Activated CD4-positive, CD25-positive, alpha-beta regulatory T cell (primary cell): ENCODE measurements at places on chromosomes 5 and 9.

GRCh38 chr9:131253891-131254491, 22.3 kb downstream of the FAM78A start:
- DNase-seq: no peak

DNA sequence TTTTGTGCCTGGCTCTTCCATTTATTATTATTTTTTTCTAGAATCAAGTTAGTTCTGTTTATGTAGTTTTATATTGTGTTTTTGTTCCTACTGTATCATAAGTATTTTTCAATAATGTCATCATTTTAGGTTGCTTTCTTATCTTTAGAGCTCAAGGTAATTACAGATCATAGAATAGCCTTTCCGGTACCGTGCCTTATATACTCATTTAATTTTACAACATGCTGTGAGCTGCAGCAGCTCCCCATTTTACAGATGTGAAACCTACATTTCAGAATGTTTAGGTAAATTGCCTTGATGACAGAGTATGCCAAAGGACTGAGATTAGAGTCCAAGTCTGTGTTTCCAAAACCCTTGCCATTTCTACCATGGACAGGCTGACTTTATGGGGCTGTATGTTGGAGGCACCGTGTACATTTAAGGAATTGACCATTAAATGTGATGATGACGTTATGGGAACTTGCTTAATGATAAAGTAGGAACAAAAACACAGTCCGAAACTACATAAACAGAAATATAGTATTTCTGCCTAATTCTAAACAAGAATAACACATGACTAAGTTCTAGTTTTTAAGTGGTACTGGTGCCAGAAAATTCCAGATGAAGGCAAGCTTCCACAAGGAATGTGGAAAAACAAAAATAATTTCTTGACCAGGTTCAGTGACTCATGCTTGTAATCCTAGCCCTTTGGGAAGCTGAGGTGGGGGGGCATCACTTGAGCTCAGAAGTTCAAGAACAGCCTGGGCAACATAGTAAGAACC, 97.7 kb downstream of the IQGAP2 start:
- DNase-seq: no peak

GRCh38 chr9:128825923-128826700, 3.5 kb downstream of the SPOUT1 start:
- no peak for DNase-seq

GRCh38 chr5:43348861-43349363, 35.7 kb upstream of the HMGCS1 start:
- DNase-seq: no peak

- DNase-seq: no peak
Observed at GRCh38 chr5:129379406-129379805, 80.7 kb upstream of the ADAMTS19 start.

DNA sequence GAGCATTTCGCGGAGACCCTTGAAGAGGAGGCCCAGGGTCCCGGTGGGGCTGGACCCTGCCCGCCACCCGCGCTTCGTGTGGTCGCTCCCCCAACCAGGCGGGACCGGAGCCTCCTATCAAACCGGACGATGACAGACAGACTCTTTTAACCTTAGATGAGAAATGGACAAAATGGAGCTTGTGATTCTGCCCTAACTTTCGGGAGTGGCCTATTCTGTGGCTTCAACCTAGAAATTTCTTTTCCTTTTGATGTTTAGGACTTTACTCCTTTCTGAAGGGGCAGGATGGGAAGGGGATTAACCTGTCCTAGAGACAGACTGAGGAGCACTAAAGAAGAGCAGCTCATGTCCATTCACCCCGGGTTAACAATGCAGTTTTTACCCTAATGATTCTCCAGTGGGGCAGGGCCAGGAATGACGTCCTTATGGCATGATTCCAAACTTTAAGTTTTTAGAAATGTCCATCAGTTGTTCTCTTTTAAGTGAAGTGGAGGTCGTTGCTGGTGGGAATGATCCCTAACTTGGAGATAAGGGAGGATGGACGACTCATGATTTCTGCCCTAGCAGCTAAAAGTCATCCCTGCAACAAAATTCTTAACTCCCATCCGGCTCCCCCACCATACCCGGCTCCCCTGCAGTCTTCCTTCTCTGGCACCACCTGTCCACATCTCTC, 1.0 kb downstream of the NIPSNAP3A start:
- DNase-seq: no peak

DNA sequence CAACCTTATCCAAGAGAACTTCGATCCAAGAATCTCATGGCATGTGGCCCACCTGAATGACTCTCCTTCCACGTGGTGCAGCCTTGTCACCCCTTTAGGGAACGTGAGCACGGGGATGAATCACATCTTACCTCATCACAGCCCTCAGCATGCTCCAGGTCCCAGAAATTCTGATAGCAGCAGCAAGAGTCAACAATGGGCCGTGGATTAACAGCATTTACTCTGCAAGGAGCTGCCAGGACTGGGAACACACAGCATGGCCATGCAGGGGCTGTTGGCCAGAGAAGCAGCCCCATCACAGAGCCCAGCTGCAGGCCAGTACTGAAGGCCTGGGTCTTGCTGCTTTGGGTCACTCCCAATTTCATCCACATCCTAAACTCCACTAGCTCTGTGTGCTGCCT, 150.4 kb downstream of the C5orf15 start:
- no peak for DNase-seq

DNA sequence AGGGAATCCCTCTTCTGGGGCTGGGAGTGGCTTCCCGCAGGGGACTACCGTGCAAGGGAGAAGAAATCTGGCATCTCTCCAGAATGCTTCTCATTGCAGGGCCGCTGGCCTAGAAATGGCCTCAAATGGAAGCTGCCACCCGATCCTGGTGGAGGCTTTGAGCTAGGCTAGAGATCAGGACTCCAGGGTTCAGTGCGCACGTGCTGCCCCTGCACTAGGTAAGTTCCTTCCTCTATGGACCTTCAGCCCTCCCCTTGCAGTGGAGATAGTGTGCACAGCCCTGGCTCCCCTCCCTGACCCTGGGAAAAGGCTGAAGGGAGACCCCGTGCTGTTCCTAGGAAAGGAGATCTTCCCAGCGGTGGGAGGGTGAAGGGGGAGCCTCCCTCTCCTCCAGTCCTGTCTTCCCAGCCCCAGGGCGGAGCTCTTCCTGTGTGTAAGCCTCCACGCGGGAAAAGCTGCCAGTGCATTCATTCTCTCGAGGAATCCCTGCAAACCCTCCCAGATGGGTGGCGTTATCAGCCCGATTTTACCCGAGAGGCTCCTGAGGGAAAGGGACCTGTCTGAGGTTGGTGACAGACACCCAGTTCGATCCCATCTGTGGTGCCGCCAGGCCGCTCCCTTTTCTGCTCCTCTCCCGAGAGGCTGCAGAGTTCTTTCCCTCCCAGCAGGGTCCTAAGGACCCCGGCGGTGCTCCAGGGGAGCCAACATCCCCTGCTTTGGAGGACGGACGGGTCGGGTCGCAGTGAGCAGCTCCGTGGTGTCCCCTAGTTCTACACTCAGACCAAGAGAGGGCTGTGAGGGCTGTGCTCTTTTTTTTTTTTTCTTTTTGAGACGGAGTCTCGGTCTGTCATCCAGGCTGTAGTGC, 1.4 kb upstream of the CERCAM start:
- DNase-seq: no peak

GRCh38 chr5:124596595-124597421, 149.6 kb downstream of the ZNF608 start:
- DNase-seq: no peak

DNA sequence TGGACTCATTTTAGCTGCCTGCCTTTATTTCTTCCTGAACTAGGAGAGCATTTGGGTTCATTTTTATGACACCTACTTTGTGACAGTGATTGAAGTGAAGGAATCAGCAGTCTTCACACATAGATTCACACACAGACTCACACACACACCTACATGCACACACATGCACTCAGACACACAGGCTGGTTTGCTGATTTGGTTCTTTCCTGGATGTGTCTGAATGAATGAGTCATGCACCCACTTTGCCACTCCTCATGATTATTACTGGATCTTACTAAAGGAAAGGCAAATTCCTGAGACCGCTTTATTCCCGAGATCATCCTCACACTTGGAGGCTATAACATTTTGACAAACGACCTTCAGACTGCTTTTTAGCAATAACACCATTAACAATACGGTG, 529.5 kb downstream of the AGTPBP1 start:
- DNase-seq: no peak

DNA sequence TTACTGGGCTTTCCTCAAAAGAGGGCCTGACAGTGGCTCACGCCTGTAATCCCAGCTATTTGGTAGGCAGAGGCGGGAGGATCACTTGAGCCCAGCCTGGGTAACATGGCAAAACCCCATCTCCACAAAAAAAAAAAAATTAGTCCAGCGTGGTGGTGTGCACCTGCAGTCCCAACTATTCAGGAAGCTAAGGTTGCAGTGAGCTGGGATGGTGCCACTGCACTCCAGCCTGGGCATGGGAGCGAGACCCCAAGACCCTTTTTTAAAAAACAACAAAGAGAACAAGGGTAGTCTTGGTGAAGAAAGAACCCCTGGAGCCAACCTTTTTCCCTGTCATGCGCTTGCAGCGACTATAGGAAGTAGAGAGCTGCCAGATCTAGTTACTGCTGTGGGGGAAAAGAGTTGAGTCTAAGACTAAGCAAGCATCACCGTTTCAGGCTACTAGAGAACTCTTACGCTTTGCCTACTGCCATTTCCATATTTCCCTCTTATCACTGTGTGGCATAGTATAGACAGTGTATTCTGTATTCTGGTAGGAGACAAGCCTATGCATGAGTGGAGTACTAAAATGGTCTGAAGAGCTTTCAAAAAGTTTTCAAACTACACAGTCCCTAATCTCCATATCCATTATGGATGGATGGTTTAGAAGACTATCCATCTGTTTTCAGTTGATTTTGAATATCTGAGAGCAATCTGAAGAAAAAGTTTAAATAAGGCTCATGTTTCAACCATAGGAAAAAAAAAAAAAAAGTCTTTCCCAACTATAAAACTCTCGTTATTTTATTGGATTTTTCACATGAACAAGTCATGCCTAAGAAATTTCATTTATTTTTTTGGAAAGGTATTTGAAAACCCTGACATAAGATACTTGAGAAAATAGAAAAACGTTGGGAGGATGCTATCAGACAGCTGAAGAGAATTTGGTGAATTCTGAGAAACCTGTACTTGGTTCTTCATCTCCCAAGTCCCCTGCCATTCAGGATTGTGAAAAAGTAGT, 2.6 kb downstream of the C9orf40 start:
- DNase-seq: no peak

DNA sequence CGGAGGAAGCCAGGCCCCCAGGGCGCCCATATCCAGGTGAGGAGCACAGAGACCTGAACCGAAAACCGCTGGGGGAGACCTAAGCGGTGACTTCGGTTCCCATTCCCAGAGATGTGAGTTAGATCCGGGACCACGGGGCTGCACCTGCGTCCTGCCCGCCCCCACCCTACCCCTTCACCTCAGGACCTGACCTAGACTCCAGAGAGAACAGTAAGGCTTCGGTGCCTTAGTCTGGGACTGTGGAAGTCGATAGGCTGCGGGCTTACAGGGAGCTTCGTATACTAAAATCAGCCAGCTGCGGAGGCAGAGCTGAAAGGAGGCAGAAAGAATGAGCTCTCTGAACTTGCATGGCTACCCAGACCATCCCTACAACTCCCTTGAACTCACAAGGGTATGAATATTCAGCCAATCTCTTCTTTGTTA, 518 bp upstream of the FAM13B start:
- no peak for DNase-seq

GRCh38 chr9:133167769-133168168, 4.1 kb upstream of the GBGT1 start:
- no peak for DNase-seq

DNA sequence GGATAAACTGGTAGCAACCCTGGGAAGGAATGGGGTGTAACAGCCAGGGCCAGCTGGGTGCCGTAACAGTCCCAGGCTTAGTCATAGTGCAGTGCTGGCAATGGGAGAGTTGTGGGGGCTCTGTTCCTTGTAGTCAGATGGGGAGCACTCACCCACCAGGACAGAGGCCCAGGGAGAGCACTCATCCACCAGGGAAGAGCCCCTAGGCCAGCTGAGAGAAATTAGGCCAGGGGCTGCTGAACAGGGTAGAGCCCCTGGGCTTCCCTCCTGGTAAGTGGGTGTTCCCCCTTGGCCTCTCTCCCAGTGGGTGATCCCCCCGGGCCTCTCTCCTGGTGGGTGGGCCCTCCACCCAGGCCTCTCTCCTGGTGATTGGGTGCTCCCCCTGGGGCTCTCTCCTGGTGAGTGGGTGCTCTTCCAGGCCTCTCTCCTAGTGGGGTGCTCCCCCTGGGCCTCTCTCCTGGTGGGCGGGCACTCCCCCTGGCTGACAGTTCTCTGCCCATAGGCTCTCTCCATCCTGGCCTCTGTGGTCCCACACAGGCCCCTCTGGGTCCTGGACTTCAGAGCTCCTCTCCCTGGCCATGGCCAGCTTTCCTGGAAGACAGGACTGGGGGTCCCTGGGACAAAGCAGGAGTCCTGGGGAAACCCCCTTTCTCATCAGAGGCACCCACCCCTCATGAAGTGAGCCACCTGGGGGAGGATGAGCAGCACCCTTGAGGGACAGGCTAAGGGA, 13.4 kb downstream of the FGD3 start:
- no peak for DNase-seq

DNA sequence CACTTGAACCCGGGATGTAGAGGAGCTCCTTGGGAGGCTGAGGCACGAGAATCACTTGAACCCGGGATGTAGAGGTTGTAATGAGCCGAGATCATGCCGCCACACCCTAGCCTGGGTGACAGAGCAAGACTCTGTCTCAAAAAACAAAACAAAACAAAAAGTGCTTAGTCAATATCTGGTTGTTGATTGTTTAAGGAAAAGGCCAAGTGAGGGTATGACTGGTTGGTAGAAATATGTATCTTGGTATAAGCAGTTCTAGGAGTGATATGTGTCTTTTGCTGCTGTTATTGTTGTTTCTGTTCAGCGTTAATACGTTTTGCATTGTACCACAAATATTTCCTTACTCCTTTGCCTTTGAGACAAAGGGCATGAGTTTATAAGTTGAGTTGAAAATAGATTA, 210.7 kb upstream of the DMRT1 start:
- no peak for DNase-seq

GRCh38 chr9:109855540-109855939, 75.5 kb downstream of the PALM2AKAP2 start:
- no peak for DNase-seq

DNA sequence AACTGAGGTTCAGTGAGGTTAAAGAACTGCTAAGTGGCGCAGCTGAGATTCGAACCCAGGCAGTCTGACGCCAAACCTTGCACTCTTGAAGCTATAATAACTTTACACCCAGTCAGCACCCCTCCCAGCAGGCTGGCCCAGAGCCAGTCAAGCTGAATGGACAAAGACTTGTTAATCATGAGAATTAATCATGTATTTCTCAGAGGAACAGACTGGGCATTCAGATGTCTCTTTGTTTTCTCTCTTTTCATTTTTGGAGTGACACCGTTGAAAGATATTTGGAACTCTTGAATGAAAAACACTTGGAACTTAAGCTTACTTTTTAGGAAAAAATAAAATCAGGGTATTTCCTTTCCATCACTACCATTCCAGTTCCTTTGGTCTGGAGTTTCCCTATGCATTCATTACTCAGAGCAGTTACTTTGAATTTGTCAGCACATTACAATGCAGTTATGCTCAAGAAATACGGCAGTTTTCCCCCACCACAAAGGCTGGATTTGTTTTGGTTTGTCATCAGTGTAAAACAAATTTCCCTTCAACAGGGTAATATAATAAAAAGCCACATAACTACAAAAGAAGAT, 22.6 kb upstream of the MAMDC2 start:
- DNase-seq: no peak

GRCh38 chr5:142771666-142772065, 1.5 kb downstream of the ARHGAP26 start:
- no peak for DNase-seq
